ENCODE measurements at places on chromosomes 1 and 21.

GRCh38 chr1:119714583-119714982, 2.8 kb downstream of the PHGDH start:
- DNase-seq, result no peak

GRCh38 chr1:11481019-11481418, 2.1 kb downstream of the DISP3 start:
- no peak for DNase-seq

DNA sequence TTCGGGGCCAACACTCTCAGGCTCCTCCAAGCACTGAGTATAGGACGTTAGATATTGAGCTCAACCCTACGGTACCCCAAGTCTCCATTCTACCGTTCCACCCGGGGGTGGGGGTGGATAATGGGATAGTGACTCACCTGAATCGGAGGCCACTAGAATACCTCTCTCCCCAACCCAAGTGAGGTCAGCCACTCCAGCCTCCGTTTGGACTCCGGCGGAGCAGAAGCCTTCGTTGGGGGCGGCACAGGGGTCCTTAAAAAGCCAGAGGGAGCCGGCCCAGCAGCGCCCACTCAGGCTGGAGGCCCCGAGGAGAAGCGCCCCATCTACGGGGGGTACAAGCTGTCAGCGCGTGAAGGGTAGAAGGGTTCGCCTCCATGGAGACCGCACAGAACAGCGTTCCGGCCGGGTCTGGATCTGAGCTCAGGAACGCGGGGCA, 556 bp downstream of the WDR77 start:
- DNase-seq, result peak; percentile 5

- DNase-seq, result no peak
These were observed 305.6 kb downstream of the PAPPA2 start for GRCh38 chr1:176768532-176768931.

DNA sequence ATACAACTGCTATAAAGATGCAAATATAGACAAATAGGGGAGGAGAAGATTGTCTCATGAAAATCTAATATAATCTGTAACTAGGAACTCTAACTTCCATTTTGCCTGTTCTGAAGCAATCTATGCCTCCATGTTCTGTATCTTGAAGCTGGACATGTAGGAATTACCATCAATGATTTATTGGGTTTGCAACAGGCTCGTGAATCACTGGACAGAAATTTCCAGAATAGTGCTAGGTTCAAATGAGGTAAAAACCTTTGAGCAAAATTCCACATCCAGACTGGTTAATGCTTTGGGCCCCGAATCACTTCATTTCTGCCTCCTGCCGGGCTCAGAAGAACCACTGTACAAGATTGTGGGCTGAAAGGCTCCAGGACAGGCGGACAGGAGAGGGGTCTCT, 110.7 kb upstream of the CTTNBP2NL start:
- no peak for DNase-seq

GRCh38 chr1:65371544-65371943, 48.9 kb upstream of the LEPR start:
- no peak for DNase-seq

GRCh38 chr1:188420177-188420576, 1591.4 kb downstream of the PLA2G4A start:
- no peak for DNase-seq

DNA sequence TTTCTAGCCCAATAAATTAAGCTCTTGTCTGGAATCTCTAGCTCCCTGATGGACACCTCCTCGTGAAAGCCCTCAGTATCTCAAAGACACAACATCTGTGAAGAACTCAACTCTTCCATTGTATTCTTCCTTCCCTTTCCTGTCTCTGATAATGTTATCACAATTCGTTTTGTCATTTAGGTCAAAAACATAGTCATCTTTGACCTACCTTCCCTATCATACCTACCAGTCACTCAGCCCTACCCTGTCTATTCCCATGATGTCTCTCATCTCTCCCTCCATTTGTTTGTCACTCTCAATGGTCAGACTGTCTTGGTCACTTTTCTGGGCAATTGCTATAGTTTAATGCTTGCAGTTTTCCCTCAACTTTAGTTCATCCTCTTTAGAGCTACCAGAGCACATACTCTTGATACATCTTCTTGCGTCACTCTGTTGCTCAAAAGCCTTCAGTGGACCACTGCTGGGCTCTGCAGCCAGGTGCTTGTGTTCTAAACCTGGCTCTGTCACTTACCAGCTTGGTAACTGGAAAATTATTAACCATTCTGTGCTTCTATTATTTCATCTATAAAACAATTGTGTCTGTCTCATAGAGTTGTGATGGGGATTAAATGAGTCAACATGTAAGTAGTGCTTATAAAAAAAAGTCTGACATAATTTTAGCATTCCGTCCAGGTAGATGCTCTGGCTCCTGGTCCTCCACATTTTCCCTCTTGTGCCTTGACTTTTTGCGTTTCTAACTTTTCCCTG, 39.6 kb downstream of the DDR2 start:
- DNase-seq, result no peak

DNA sequence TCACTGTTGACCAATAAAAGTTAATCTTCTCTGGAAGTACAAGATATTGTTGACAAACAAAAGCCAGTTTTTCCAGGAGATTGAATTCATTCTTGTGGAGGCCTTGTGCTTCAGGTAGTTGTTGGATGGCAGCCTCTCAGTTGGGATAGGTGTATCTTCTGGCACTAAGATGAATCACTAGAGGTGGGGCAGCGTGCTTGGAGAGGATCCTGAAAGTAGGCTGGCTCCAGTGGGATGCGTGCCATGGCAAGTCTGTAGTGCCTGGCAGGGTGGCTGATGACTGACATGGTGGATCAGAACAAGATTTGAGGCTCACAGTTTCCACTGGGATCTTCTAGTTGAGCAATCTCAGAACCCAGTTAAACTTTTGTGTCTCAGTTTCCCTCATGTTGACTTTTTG, 2.4 kb downstream of the VPS13D start:
- no peak for DNase-seq

DNA sequence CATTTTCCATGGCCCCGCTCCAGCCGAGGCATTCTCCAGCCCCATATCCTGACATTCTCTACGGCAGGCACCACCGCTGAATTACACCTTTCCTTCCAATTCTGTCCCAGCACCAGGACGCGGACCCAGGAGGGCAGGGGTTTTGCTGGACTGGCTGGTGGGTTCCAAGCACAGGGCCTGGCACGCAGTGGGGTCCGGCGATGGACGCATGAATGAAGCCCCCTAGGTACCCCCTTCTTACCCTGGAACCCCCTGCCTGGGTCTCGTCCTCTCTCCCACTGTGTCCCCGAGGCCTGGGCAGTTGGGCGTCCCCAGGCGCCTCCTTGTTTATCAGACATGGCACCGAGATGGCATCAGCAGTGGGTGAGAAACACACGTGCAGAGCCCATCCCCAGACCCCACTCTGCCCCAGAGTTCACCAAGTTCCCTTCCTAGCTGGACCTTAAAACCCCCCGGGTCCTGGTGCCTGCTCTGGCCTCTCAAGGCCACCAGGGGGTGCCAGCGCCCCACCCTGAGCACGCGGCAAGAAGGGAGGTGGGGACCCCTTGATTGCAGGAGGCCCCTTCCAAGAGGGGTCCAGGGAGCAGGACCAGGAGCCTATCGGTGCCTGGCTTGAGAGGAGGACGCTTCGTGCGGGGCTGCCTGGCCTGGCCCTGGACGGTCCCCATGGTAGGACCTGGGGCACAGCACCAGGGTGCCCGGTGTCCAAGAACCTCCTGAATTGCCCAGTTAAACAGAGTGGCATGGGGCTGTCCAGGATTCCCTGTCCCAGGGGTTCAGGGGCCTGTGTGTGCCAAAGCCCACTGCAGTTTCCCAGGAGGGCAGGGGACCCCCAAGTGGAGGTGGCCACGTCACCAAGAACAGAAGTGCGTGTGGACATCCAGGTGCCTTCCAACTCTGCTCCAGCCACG, 46.1 kb downstream of the MEGF6 start:
- no peak for DNase-seq

GRCh38 chr1:218633238-218633988, 288.3 kb downstream of the TGFB2 start:
- DNase-seq, result no peak

- DNase-seq, result no peak
These were observed 2.2 kb downstream of the TNFRSF14 start for GRCh38 chr1:2558420-2558819.

DNA sequence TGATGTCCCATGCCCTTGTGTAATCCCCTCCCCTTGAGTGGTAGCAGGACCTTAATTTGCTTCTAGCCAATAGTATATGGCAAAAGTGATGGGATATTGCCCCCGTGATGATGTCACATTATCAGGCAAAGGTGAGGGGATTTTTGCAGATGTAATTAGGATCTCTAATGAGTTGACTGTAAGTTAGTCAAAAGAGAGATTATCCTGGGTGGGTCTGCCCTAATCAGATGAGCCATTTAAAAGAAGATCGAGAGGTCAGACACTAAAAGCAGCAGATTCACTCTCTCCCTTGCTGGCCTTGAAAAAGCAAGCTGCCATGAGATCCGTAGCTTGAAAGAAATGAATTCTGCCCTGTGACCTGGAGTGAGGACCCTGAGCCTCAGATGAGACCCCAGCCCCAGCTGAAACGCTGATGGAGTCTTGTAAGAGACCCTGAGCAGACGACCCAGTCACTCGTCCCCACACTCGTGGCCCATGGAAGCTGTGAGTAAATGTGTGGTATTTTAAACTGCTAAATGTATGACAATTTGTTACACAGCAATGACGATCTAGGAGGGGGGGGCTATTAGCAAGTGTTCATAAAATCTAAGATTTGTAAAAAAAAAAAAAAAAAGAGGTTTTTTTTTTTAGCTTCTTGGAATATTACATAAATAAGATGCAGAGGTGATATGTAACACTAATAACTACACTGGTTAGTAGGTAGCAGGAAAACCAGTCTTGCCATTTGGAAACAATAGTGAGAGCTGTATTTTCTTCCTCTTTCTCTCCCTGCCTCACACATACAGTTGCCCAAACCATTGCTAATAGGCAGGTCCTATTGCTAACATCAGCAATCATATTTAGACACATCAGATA, 50.3 kb upstream of the TARBP1 start:
- DNase-seq, result no peak

GRCh38 chr1:162716123-162716522, 74.4 kb upstream of the HSD17B7 start:
- no peak for DNase-seq

DNA sequence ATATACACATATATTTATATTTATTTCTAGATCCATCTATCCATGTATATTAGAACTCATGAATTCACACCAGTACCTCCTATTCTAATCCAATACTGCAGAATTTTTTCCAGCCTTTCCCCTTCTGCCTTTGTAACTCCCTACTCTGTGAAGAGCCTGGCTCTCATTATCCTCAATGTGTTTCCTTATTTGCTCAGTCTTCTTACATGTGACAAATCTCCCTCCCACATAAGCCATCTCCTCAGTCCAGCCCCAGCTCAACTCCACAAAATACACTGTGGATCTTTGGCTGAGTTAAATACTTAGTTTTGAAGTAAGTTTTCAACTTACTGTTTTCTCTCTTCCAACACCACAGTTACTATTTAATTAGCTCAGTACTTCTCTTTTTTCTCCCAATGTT, 45.7 kb downstream of the ATP5PO start:
- DNase-seq, result no peak

DNA sequence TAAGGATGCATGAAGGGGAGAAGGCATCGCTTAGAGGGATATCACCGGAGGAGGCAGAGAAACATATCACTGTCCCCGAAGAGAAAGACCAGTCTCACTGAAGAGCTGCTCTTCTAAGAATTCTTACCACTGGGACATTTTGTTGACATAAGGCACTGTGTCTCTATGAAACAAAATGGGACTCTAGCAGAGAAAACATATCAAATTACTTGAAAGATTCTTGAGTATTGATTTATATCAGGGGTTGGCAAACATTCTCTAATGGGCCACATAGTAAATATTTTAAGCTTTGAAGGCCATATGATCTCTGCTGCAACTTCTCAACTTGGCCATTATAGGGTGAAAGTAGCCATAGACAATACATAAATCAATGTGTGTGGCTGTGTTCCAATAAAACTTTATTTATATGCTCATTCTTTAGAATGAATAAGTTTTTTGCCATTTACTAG, 41.0 kb upstream of the GREM2 start:
- no peak for DNase-seq

- DNase-seq, result no peak
These were observed 7.0 kb upstream of the CCT8 start for GRCh38 chr21:29080454-29080941.

GRCh38 chr1:11345971-11346715, 73.1 kb downstream of the UBIAD1 start:
- no peak for DNase-seq

- no peak for DNase-seq
These were observed 311.0 kb downstream of the PTPRU start for GRCh38 chr1:29547300-29547699.

GRCh38 chr1:14626869-14627607, 28.6 kb downstream of the KAZN start:
- DNase-seq, result no peak

- DNase-seq, result no peak
These were observed 9.0 kb upstream of the EPS8L3 start for GRCh38 chr1:109772658-109773202.

DNA sequence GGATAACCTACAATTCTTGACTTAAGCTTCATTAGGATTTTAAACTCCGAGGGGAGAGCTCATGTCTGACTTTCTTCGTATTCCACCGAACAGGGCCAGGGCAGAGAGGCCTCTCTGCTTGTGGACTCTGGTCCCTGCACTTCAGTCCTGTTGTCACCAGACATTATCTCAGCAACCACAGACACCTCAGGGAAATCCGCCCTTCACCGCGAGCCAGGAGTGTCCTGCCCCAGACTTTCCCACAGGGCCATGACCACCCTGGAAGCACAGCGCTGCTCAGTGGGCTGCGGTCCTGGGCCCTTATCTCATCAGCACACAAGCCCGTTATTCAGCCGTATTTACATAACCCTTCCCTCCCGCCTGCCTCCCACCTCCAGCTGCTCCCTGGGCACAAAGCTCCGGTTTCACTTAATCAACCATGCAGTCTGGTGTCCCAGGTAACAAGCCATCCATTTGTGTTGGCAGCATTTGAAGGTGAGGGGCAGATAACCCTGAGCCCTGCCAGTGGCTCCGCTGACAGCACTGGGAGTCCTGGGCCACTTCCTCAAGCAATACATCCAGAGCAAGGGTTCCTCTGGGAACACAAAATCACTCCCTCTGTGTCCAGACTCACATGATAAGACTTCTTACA, 122.8 kb upstream of the RAB4A start:
- DNase-seq, result no peak

DNA sequence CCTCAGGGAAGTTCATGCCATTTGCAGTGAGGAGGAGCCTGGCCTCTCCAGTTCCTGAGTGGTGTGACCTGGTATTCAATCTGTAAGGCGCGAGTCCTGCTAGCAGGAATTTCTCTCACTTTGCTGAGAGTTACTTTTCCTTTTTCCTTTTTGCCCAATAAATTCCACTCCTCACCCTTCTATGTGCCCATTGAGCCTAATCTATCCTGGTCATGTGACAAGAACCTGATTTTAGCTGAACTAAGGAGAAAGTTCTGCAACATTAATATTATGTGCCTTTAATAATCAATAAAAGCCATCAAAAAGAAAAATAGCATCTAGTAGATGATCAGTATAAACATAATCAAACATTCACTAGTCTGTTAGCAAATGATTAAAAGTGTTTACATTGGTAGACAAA, 136.1 kb upstream of the POGK start:
- DNase-seq, result no peak

- no peak for DNase-seq
These were observed 141.2 kb upstream of the ST6GALNAC5 start for GRCh38 chr1:76725864-76726619.

GRCh38 chr1:1094981-1095380, 20.9 kb upstream of the RNF223 start:
- no peak for DNase-seq

Data from effector memory CD4-positive, alpha-beta T cell (primary cell).